Left cardiac atrium (tissue), 4 donors: ENCODE measurements at places on chromosomes 6 and 20. TPM values are rescaled to one million over a fixed set of nuclear protein-coding genes. Genes with fewer than 3 reads are reported as not detected.

The KCNS1 gene
- total RNA-seq: 0.21 TPM

The SCUBE3 gene
- 0.44 TPM for total RNA-seq

The MLIP gene
- 234 TPM for total RNA-seq

The SH3BGRL2 gene
- total RNA-seq: 11.9 TPM

The BLOC1S5 gene
- 10.7 TPM for total RNA-seq

The LAMP5 gene
- not detected for total RNA-seq

The FAM217A gene
- total RNA-seq: not detected

The SLC35D3 gene
- not detected for total RNA-seq
